Ascending aorta (tissue), 2 donors: ENCODE measurements at places on chromosomes 2 and 18.

GRCh38 chr18:75213611-75214331 lies 3.2 kb downstream of the TSHZ1 start:
- no peak for DNase-seq

GRCh38 chr2:207802650-207803049 lies 32.9 kb upstream of the FZD5 start:
- DNase-seq, result no peak

- DNase-seq, result no peak
Observed at GRCh38 chr2:162013514-162014475, 60.2 kb downstream of the DPP4 start.

GRCh38 chr2:105778080-105778607 lies 33.4 kb downstream of the NCK2 start:
- DNase-seq, result no peak

GRCh38 chr2:145366341-145366740 lies 846.4 kb upstream of the ZEB2 start:
- DNase-seq, result no peak

GRCh38 chr18:36314754-36315153 lies 17.2 kb downstream of the FHOD3 start:
- DNase-seq, result no peak

DNA sequence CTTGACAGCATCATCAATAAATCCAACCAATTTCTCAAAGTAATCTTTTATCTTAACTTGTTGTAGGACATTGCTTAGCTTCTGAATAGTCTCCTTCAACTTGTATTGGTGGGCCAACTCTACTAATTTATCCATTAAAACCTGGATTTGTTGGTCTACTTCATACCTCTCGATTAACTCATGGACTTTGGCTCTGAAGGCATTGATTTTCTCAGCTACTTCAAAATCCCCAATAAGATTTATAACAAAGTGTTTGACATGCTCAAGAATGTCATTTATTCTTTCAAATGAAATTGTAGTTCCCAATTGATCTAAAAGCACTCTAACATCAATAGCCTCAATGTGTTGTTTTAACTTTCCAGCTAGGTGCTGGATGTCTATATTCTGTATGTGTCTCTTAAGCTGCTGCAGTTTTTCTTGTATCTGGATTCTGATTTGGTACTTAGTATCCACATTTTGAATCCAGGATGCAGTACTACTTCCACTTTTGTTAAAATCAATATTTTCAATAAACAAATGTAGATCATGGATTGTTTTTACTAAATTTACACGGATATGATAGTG lies 34.1 kb downstream of the APOB start:
- DNase-seq, result no peak

DNA sequence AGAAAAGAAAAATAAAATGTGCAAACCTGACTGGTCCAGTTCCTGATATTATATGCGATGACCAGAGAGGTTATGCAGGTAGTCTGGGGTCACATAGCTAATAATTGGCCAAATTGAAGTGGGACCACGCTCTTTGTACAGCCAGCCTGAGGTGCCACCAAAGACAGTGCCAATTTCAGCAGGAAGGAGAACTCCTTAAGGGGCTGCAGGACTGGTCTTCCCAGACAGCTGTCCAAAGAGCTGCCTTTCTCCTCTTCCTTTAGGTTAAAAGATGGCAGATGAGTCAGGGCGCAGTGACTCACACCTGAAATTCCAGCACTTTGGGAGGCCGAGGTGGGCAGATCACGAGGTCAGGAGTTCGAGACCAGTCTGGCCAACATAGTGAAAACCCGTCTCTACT lies 95.5 kb downstream of the ACKR3 start:
- peak; percentile 24 for DNase-seq

- DNase-seq, result no peak
Observed at GRCh38 chr2:133241224-133241571, 327.1 kb downstream of the NCKAP5 start.

- no peak for DNase-seq
Observed at GRCh38 chr2:15941871-15942710, 1.7 kb downstream of the MYCN start.

DNA sequence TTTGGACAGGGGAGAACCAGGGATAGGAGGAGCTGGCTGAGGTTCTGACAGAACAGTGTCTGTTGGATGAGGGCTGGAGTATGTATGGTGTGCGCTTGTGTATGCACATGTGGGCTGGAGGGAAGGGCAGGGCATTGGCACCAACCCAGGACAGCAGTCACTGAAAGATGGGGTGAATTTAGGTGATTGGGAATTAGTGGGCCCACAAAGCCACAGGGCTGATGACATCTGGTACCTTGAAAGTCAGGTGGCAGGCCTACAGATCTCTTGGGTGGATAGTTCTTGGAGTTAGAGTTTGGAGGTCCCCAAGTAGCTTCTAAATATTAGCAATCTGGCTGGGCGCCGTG lies 45.7 kb downstream of the C2orf42 start:
- no peak for DNase-seq

- no peak for DNase-seq
Observed at GRCh38 chr18:45249246-45249661, 366.0 kb upstream of the SLC14A2 start.

GRCh38 chr2:178450524-178450773 lies 526 bp downstream of the PRKRA start:
- peak; percentile 14 for DNase-seq

GRCh38 chr2:239693761-239694415 lies 293.1 kb upstream of the HDAC4 start:
- peak; percentile 50 for DNase-seq

DNA sequence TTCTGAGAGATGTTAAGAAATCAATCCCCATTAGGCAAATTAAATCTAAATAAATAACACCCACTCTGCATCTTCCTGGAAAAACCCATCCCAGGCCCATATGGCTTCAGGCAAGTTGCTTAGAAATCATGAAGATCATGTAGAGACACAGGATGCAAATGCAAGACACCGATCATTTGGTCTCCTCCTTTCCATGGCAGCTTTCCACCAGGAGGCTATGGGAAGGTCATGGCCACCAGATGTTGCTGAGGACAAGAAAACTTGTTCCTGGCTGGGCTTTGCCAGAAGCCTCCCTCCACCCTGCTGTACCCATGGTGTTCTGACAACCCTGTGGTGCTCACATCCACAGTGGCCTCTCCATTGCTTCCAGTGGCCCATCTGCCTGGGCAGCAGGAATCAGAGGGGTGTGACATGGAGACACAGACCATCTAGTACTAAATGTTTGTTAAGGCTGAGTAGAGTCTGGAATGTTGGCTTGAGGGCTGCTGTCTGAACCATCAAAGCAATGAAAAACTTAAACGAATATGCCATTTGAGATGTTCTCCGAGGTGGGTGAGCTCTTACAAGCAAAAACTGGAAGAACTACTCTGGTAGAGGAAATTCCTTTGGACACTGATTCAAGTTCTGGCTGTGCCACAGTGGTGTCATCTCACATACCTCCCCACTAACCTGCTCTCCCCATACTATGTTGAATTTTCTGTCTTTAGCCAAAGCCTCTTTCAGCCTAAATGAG lies 293.2 kb downstream of the TNS1 start:
- DNase-seq, result no peak

DNA sequence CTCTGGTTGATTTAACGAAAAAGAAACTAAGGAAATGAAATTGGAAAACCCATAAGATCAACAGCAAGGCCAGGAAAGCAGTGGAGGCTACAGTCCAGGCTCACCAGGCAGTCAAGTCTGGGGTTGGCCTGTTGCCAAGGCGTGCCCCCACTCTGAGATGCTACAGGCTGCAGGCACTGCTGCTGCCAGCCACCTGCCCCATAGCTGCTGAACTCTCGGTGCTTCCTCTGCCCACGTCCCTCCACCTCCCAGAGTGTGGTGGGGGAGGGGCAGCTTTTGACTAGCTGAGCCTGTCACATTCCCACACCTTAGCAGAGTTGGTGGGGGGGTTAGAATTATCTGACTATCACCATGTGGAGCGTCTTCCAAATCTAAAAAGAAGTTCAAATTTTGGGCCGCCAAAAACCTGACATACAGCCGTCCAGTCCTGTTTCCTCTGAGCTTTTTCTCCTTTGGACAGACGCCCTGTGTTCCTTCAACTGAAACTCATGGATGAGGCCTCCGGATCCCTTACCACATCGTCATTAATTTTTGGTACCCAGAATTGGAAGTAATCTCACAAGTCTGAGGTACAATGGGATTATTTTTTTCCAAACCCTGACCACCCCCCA lies 3.9 kb upstream of the SH3RF3 start:
- DNase-seq, result no peak

DNA sequence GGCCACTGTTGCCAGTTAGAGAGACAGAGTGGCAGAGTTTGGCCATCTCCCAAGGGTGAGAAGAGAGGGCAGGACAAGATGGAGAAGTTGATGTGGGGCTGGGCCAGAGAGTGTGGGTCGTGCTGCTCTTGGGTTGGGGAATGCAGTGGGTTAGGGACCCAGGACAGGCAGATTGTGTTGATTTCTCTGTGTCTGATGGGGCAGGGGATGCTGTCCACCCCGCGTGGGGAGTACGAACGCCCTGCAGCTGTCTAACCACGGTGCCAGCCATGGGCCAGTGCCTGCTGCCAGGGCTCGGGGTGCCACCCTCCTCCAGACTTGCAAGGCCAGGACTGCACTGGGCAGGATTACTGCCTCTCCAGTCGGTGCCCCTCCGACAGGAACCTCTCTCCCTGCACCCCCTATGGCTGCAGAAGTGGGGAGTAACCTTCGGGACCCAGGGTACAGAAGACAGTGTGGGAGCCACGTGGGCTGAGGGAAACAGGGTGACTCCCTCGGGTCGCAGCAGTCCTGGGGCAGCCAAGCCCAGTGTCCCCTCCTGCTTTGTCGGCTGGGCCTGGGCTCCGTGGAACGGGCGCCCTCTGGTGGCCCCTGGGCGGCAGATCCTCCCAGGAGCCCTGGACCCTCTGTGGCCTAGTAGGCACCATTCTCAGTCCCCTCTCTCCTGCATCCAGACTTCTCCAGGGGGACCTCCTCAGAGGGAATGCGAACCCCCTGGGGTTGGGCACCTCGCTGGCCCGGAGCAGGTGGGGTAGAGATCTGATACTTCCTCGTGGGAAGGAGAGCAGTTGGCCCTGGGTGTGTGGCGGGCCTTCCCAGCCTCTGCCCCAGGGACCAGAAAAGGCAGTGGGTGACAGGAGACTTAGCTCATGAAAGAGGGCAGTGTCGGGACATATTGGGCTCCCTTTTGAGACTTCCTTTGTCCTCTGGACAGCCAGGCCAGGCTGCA lies 2.7 kb downstream of the GPC1 start:
- DNase-seq, result peak; percentile 83

GRCh38 chr2:43319541-43319940 lies 93.1 kb upstream of the ZFP36L2 start:
- DNase-seq, result no peak

DNA sequence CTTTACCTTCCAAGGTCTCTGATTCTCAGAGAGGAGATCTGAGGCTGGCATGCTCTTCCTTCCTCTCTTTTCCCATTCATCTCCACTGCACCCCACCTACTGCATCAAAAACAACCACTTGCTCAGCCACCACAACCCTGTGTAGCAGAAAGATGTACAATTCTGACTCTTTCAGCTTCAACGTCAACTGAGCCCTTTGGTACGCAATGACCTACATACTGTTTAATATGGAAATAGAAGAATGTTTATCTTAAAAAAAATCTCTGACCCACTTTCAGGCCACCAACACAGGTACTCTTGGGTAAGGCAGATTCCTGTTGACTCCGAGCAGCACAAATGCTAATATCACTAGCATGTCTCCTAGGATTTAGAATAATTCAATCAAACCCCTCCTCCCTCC lies 76.2 kb upstream of the AFF3 start:
- DNase-seq, result no peak

- peak; percentile 91 for DNase-seq
Observed at GRCh38 chr2:64646007-64646880, 7.5 kb downstream of the SERTAD2 start.

- DNase-seq, result no peak
Observed at GRCh38 chr2:2326068-2327040, 4.7 kb downstream of the MYT1L start.

- no peak for DNase-seq
Observed at GRCh38 chr2:62209427-62209991, 13.6 kb downstream of the B3GNT2 start.

GRCh38 chr18:22827741-22828140 lies 105.4 kb upstream of the RBBP8 start:
- no peak for DNase-seq

- no peak for DNase-seq
Observed at GRCh38 chr18:10057894-10058791, 144.3 kb downstream of the VAPA start.

DNA sequence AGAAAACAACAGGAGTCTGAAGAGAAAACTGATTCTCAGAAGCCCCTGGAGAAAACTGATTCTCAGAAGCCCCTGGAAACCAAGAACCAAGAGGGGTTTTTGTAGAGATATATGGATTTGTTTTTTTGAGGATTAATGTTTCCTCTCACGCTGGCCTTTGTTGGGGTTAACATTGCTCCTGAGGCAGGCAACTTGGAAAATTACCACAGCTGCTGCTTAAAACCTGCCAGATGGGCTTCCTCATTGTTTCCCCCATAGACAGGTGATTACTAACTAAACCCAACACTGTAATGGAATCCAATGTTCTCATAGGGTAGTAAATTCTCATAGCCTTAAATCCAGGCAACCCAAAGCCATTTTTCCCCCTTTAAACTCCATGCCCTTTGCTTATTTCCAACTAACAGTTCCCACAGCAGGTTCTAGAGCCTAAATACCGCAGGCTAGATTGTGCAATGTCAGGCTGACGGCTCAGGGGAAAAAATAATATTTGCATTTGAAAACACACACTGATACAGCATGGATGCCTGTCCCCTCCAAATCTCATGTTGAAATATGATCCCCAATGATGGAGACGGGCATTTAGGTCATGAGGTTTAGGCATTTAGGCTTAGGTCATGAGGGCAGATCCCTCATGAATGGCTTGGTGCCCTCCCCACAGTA lies 272.3 kb upstream of the PKDCC start:
- no peak for DNase-seq

DNA sequence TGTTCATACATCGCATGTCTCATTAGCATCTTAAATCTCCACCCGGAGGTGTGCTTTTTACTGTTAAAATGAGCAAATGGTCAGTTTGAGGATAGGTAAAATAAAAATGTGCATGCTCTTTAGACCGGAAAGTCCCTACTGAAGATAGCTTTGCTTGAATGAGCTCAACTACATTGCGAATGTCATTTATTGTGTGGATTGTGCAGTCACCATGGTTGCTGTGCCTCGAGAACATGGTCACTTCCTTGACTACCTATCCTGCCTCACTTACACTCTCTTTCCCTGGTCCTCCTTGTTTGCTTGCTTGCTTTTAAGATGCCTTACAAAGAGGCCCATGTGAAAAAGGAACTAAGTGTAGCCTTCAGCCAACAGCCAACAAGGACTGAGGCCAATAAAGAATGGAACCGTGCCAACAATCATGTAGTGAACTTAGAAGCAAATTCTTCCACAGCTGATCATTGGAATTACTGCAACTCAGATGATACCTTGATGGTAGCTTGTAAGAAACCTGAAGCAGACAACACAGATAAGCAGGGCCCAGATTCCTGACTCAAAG lies 72.2 kb upstream of the BARD1 start:
- DNase-seq, result no peak
